ENCODE measurements at places on chromosomes 6 and 20. TPM values are rescaled to one million over a fixed set of nuclear protein-coding genes. Genes with fewer than 3 reads are reported as not detected.

The MCM8 gene
- total RNA-seq: 22.5 TPM

The PI3 gene
- total RNA-seq: not detected

The GHRH gene
- not detected for total RNA-seq

The AARS2 gene
- 19.8 TPM for total RNA-seq

The LCA5 gene
- total RNA-seq: 3.3 TPM

The RAB32 gene
- total RNA-seq: 10.4 TPM

The GSTA2 gene
- not detected for total RNA-seq

The FAM184A gene
- 18.6 TPM for total RNA-seq

The PACRG gene
- total RNA-seq: 1.7 TPM

The DEFB124 gene
- 0.52 TPM for total RNA-seq

The IL17F gene
- not detected for total RNA-seq

The BEND6 gene
- total RNA-seq: 6.7 TPM

The ID1 gene
- 452 TPM for total RNA-seq

The OR12D3 gene
- not detected for total RNA-seq

The SYCP2L gene
- 11.0 TPM for total RNA-seq

The ARFGEF3 gene
- 24.6 TPM for total RNA-seq

DNA sequence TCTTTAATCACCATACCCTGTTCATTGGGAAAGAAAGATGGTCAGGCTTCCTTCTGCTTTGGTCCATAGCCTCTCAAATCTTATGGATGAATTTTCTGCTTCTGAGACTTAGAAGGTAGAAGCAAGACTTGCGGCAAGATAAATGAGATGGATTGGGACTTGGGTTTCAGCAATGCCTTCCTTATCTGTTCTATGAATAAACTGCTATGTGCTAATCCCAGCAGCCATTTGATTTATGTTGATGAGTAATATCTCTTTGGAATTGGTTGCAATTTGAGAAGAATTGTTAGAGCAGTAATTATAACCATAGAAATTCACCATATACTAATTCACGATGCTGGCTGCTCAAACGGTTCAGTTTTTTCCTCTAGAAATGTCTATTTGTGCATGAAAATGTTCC is 48.3 kb downstream of the TXLNB start:
- no peak for DNase-seq

DNA sequence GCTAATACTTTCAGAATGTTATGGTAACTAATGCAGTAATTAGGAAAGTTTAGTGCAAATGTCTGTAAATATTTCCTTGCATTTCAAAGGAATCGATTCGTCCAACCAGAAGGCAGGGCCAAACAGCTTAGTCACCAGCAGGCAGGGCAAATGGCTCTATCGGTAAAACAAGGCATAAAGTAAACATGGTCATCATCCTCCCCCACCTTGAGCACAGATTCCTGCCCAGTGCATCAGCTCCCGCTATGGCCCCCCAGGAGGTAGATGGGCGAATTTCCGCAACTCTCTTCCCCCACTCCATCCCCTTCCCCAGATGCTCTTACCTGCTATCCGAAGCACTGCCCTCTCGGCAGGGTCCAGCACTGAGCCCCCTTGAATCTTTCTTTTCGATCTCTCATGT is 103.8 kb upstream of the BEND6 start:
- peak; percentile 81 for DNase-seq

GRCh38 chr20:38937978-38938473 is 11.8 kb downstream of the FAM83D start:
- DNase-seq: no peak

DNA sequence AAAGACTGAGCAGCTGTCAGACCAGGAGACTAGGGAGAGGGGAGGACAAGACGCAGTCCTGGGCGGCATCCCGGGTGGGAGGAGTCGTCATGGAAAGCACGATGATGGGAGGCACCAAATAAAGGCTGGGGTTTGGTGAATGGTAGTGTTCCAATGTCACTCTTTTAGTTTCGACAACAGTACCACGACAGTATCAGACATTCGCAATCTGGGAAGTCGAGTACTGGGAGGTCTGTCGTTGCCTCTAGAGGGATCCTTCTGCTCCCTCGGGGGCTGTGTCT is 32.1 kb downstream of the PSMG4 start:
- DNase-seq: no peak

- DNase-seq: no peak
Observed at GRCh38 chr6:123306334-123306733, 310.3 kb downstream of the CLVS2 start.

DNA sequence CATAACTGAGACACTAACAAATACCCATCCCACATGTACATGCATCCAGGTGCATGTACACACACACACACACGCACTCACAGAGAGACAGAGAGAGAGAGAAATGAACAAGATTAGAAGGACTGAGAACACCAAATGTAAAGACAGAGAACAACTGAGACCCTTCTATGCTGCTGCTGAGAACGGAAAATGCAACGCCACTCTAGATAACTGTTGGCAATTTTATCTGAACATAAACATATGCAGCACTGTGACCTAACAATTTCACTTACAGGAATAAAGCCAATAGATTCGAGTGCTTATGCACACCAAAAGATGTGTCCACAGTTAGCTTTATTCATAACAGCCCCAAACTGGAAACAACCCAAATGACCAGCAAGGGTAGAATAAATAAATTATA is 103.8 kb upstream of the LY86 start:
- DNase-seq: no peak

GRCh38 chr6:135094403-135094821 is 39.8 kb upstream of the HBS1L start:
- DNase-seq: no peak

GRCh38 chr20:15759594-15759993 is 813.7 kb downstream of the KIF16B start:
- DNase-seq: no peak

DNA sequence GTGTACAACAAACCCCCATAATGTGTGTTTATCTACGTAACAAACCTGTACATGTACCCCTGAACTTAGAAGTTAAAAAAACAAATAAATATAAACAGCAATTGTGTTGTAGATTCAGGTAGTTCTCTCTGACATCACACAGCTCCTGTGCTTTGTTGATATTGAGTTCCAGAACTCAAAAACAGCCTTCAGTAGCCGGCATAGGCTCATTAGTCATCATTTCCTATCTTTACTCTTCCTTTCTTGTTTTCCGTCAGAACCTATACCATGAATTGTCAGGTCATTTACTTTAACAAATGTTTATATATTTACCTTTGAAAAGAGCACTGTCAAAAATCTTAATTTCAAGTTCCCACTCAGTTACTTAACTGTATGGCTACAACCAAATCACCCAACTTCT is 88.8 kb downstream of the ADTRP start:
- no peak for DNase-seq

- DNase-seq: no peak
Observed at GRCh38 chr6:8193541-8193940, 91.2 kb upstream of the EEF1E1 start.

DNA sequence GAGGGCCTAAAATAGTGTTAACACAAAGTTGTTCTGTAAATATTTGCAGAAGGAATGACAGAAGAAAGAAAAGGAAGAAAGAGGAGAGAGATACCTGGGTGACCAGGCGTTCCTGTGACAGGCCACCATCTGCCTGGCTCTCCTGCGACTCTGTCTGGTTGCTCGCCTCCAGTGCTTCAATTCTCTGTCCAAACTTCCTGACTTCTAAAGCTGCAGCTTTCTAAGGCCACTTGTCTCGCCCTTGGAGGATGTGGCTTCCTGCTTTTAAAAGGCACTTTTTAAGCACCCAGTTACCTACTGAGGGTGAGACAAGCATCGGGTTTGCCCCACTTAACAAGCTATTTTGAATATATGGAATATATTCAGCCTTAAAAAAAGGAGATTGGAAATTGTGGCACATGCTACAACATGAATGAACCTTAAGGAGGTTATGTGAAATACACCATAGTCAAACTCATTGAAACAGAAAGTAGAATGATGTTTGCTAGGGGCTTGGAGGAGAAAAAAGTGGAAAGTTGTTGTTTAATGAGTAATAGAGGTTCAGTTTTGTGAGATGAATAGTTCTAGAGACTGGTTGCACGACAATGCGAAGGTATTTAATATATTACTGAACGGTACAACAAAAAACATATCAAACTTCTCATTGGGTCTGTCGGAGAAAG is 32.8 kb downstream of the VIP start:
- peak; percentile 10 for DNase-seq

DNA sequence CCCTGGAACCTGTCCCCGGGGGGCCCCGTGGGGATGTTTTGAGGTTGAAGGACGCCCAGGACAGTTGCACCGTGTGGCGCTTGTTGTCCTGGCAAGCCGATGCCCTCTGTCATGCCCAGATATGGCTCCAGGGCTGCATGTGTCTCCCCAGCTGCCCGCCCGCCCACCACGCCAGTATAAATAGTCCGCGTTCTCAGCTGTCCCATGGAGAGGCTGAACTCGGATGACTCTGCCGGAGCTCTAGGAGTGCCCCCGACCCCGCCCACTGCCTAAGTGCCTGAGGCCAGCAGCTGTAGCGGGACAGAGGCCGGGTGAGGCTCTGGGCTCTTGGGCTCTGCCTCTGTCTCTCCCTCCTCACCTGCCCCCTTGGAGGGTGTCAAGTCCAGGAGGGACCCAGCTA is 83.0 kb upstream of the GATA5 start:
- DNase-seq: peak; percentile 23

GRCh38 chr6:137358273-137358672 is 135.9 kb downstream of the OLIG3 start:
- DNase-seq: peak; percentile 43

DNA sequence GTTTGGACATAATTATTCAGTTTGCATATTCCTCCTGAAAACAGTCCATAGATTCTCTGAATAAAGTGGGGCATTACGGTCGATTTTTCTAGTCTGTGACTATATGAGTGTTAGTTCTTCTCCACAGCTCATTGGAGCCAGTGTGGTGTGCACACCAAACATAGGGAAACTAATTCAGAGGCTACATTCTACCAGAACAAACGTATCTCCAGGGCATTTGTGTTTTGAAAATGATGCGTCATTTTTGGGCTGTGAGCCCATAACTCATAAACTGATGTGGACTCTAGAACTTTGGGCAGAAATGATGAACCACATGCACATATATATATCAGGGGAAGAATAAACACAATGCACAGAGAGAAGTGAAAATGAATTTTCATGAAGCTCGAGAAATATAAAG is 41.8 kb downstream of the C6orf58 start:
- no peak for DNase-seq

DNA sequence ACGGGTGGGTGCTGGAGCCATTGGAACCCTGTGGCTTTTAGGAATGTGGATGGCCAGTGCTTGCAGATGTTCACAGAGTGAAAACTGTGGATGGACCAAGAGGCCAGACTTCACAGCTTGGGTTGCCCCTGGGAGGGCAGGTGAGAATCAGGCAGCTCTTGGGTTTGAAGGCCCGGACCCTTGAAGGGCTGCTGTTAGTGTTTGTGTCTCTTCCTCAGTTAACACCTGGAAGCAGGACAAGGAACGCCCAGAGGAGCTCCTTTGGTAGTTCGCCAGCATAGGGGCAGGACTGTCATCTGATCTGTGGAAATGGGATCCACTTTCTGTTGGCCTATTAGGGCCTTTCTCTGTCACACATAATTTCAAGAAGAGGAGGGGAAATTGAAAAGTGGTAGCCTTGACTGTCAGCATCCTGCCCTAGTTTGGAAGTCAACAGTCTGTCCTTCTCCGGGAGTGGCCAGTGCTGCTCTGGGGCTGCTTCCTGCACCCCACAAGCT is 43.6 kb downstream of the RIOK1 start:
- no peak for DNase-seq

- DNase-seq: no peak
Observed at GRCh38 chr20:57082357-57082945, 184.0 kb downstream of the BMP7 start.

DNA sequence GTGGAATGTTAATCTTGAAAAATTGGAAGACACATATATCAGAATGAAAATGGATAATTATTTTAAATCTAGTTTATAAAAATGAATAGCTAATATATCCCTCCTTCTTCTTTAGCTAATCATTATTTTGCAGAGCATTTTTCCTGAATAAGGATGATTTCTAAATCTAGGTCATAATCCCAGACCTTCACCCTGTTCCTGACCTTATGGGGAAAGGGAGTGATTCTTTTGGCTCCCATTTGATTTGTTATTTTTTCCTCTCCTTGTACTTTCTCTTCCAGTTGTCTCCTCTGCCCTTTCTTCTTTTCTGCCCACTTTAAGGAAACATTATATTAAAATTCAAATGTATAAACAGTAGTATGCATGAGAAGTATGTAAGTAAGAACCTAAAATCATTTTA is 190.1 kb downstream of the MTFR2 start:
- DNase-seq: no peak

DNA sequence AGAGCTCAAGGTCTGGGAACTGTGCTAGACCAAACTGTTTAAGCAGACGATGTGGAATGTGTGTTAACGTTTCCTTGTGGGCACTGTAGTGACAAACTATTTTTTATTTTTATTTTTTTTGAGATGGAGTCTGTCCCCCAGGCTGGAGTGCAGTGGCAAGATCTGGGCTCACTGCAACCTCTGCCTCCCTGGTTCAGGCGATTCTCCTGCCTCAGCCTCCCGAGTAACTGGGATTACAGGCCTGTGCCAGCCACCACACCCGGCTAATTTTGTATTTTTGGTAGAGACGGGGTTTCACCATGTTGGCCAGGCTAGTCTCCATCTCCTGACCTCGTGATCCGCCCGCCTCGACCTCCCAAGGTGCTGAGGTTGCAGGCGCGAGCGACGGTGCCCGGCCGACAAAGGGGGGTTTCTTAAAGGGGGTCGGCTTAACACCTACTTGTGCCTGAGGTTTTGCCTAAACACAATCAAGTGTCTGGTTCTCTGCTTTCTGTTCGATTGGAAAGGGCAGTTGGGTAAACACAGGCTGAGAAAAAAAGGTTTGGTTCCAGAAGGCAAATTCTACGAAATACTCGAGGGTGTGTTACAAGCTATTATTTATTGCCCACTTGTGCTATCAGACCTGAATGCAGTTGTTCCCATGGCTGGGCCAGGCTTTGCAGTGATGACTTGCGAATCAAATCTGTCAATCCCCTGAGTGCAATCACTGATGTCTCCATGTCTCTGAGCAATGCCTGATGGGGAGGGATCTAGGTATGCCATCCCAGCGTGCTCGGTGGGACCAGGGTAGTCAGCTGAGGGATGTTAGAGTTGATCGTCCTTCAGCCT is 1.3 kb downstream of the NOP56 start:
- DNase-seq: no peak

DNA sequence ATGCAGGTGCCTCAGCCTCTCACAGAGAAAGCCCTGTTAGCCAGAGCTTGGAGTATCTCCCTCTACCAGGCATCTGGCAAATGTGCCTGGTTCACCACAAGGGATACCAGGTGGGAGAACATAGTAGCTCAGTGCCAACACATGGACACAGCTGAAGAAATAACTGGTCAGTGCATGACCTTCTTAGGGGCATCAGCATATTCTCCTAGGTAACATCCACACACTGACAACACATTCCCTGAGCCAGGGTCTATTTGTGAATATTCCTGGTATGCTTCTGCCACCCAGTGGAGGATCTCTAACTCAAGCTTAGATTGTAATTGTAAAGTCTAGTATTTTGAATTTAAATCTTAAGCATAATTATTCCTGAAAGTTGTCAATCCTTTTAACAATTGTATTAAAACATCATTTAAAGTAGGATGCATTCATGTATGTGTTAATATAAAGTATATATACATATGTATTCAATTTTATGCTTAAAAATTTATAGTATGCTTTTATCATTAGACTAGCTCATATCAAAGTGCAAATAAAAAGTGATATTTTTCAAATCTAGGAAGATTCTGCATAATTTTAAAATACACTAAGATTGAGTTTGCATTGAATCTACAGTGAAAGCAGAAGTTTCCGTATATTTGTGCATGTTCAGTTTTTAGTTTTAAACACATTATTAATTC is 45.3 kb upstream of the COL21A1 start:
- DNase-seq: peak; percentile 77

GRCh38 chr20:34876406-34877282 is at the start of gene ACSS2:
Gene ACSS2, plus strand, starts transcription at chr20:34876612. Its CDS starts 34 bp downstream, at chr20:34876646.
- DNase-seq: peak; percentile 36

GRCh38 chr6:149052350-149053106 is 265.0 kb upstream of the TAB2 start:
- no peak for DNase-seq
